ENCODE measurements at places on chromosomes 12 and 14. TPM values are rescaled to one million over a fixed set of nuclear protein-coding genes. Genes with fewer than 3 reads are reported as not detected.

The CACNA2D4 gene
- 6.7 TPM for total RNA-seq

The DYNC1H1 gene
- 385 TPM for total RNA-seq

GRCh38 chr12:78864403-78864869 lies at the start of gene SYT1:
TSS of gene SYT1 (plus strand) at chr12:78864774.
- DNase-seq: no peak

GRCh38 chr12:77772676-77773298 lies 57.9 kb upstream of the NAV3 start:
- DNase-seq: no peak

The METTL1 gene
- 30.2 TPM for total RNA-seq

- DNase-seq: no peak
These were observed 11.0 kb downstream of the CBLN3 start for GRCh38 chr14:24418492-24418873.

The AQP6 gene
- total RNA-seq: 0.15 TPM

DNA sequence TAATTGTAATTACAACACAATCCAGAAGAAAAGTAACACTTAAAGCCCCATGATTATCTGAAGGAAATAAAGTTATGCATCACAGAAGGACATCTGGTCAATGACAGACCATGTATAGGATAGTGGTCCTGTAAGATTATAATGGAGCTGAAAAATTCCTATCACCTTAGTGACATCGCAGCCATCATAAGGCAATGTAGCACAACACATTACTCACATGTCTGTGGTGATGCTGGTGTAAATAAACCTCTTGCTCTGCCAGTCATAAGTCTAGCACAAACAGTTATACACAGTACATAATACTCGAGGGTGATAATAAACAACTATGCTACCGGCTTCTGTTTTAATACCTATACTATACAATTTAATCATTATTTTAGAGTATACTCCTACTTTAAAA lies 11.2 kb downstream of the ATG2B start:
- no peak for DNase-seq

GRCh38 chr14:70045310-70045709 lies 143.4 kb downstream of the SLC8A3 start:
- DNase-seq: no peak

- peak; percentile 41 for DNase-seq
These were observed 20.5 kb downstream of the PSMC1 start for GRCh38 chr14:90276646-90277367.

- no peak for DNase-seq
These were observed 122.6 kb downstream of the ESRRB start for GRCh38 chr14:76498463-76498935.

Measured in upper lobe of left lung (tissue), 6 donors.